Kasumi-1 (cell line): ENCODE measurements at places on chromosomes 3 and 15.
A peak's percentile ranks its signal among the peaks of the same experiment; 100 is the strongest.

DNA sequence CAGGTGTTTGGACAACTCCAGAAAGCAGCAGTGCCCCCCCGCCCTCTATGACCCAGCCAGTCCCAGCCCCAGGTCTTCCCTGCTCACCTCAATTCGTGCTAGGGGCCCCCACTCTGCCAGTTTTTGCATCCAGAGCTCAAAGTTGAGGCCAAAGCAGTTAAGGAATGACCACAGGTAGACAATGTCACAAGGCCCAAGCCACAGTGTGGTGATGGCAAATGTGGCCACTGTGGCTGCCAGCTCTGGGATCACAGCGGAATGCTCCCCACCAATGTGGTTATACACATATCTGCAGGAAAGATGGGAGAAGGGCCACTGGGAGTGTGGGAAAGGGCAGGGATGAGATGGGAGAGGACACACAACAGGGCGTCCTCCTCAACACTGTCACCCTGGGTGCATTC is 8.2 kb downstream of the KLHL40 start:
- no peak for DNase-seq

DNA sequence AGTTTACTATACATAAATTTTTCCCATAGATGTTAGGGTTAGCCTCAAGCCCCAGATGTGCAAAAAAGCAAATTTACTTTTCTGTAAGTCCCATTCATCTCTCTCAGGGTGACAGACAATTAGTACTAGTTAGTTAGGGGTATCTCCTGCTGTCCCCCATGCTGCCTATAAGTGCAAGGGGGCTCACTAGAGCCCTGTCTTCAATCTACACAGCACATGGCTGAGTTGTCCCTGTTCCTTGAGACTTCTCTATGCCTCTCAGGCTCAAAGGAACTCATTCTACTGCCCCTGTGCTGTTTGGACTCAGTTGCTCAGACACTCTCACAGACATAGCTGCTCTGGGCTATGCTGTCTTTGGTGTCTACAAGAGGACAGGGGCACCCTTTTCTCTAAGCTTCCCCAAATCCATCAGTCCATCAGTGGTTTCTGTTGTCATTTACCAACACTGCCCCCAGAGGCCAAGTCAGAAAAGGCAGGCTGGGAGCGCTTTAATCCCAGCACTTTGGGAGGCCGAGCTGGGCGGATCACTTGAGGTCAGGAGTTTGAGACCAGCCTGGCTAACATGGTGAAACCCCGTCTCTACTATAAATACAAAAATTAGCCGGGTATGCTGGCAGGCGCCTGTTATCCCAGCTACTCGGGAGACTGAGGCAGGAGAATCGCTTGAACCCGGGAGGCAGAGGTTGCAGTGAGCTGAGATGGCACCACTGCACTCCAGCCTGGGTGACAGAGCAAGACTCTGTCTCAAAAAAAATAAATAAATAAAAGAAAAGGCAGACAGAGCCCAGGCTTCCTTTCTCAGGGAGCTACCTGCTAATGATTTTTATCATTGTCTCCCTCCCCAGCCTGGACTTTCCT is 31.4 kb upstream of the PRTG start:
- DNase-seq = peak; percentile 50

DNA sequence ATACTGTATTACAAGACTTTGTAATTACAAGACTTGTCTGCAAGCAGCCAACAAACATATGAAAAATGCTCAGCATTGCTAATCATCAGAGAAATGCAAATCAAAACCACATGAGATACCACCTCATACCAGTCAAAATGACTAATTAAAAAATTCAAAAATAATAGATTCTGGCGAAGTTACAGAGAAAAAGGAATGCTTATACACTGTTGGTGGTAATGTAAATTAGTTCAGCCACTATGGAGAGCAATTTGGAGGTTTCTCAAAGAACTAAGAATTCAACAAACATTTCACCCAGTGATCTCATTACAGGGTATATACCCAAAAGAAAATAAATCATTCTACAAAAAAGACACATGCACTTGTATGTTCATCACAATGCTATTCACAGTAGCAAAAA is 617.5 kb upstream of the CCDC54 start:
- no peak for DNase-seq

GRCh38 chr3:43391621-43392020 is 105.3 kb downstream of the SNRK start:
- DNase-seq = no peak

- no peak for DNase-seq
These were observed 69.2 kb downstream of the ATP8B4 start for GRCh38 chr15:50049871-50050270.

DNA sequence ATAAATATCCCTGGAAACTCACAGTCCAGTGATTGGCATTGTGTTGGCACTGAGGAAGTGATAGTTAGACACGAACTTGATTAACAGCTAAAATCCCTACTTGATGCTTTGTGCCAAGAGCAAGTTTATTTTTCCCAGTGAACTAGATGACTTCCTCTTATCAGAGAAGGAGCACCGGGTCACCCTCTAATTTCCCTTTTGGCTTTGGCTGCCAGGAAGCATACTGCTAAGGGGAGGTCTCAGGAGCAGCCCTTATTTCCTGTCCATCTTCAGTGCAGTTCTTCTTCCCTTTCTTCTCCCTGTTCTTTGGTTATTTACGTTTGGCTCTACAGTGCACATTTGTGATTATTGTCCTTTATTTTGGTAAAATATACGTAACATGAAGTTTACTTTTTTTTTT is 13.0 kb downstream of the FBLN2 start:
- DNase-seq = peak; percentile 16

GRCh38 chr3:111851511-111851954 is 7.5 kb upstream of the PHLDB2 start:
- DNase-seq = peak; percentile 57

DNA sequence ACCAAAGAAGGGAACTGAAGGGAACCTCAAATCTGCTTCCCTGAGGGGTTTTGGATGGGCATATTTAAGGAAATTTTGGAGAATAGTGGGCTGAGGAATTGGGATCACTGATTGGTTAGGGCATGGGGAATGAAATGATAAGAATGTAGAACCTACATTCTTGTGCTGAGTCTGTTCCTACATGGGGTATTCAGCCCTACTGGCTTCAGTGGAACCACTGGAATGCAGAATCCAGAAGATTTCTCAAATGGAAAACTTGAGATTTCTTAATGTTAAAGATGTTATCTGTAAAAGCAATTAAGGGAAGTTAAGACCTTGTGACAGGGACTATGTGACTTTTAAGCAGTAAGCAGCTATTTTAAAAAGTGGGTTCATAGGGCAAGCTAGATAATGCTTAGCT is 1062.4 kb downstream of the AGBL1 start:
- DNase-seq = no peak

DNA sequence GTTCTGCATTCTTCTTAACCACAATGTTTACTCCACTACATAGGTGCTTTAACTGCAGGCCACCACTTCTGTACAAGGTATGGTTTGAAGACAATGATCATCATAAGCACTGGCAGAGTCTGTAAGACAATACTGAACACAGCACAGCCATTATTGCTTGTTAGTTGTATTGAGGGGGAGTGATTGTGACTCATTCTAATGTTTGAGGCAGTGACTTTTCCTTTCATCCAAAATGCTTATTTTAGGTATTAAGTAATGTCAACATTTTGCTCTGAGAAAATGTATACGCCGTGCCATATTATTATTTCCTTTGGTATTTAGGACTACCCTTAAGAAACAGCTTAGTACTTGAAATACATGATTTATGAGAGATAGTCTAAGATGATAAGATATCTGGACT is 618.2 kb upstream of the ZNF717 start:
- no peak for DNase-seq

GRCh38 chr15:99073008-99073717 is 31.7 kb upstream of the SYNM start:
- DNase-seq = no peak

GRCh38 chr3:50583897-50584296 is 14.6 kb downstream of the HEMK1 start:
- DNase-seq = no peak

DNA sequence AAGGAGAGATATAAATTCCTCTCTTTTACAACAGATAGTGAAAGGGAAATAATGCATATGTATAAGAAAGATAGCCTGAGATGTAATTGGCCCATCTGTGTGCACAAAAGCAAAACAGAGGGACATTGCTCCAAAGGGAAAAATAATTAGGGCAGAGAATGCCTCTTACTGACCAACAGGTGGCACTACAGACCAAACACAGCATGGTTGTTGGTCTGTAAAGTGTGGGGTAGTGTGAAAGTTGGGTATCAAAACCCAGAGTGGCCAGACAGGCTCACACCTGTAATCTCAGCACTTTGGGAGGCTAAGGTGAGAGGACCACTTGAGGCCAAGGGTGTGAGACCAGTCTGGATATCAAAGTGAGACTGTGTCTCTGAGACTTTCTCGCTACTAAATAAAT is 4.5 kb upstream of the TLNRD1 start:
- peak; percentile 53 for DNase-seq

- DNase-seq = no peak
These were observed 26.7 kb upstream of the LRTM1 start for GRCh38 chr3:54954521-54954920.

DNA sequence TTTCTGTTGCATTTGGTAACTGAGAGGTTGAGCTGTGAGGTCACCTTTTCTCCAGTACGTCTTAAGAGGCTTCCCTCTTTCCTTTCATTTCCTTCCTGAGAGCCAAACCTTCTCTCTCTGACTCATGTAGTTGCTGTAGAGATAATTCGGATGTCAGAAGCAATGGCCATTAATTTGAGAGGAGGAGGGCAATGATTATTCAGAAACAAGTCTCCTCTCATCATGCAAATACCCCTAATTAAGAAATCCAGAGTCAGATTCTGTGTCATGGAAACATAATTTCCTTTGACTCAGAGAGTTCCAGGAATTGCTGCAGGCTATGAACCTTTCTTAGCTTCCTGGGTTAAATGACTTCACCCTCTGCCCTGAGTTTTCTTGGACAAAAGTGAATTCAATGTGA is 59.0 kb upstream of the GSK3B start:
- no peak for DNase-seq

DNA sequence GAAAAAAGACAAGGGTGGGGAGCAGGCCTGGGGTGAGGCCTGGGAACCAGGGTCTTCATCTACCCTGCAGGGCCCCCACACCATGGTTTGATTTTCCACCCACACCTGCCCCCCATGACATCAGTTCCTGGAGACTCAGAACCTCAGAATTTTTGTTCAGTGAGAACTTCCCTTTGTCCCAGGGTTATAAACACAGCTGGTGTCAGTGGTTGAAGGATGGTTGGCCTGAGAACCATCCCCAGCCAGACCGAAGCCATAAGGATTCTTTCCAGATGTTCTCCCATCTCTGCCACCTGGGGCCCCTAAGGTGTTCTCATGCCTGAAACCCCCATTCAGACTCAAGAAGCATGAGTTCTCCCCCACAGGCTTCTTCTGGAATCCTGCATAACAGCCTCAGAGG is 16.6 kb downstream of the CCDC33 start:
- no peak for DNase-seq

DNA sequence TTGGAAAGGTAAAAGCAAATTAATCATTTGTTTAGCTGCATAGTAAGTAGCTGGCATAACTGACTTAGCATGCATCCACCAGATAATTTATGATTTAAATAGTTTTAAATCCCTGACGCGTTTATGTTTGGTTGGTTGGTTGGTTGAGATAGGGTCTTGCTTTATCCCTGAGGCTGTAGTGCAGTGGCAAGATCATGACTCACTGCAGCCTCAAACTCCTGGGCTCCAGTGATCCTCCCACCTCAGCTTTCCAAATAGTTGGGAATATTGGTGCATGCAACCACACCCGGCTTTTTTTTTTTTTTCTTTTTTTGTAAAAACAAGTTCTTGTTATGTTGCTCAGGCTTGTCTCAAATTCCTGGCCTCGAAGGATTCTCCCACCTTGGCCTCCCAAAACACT is 263.4 kb downstream of the MCTP2 start:
- no peak for DNase-seq

- DNase-seq = no peak
These were observed 22.5 kb downstream of the RHOA start for GRCh38 chr3:49389297-49389696.

GRCh38 chr3:43884581-43884980 is 193.8 kb downstream of the ABHD5 start:
- DNase-seq = no peak

DNA sequence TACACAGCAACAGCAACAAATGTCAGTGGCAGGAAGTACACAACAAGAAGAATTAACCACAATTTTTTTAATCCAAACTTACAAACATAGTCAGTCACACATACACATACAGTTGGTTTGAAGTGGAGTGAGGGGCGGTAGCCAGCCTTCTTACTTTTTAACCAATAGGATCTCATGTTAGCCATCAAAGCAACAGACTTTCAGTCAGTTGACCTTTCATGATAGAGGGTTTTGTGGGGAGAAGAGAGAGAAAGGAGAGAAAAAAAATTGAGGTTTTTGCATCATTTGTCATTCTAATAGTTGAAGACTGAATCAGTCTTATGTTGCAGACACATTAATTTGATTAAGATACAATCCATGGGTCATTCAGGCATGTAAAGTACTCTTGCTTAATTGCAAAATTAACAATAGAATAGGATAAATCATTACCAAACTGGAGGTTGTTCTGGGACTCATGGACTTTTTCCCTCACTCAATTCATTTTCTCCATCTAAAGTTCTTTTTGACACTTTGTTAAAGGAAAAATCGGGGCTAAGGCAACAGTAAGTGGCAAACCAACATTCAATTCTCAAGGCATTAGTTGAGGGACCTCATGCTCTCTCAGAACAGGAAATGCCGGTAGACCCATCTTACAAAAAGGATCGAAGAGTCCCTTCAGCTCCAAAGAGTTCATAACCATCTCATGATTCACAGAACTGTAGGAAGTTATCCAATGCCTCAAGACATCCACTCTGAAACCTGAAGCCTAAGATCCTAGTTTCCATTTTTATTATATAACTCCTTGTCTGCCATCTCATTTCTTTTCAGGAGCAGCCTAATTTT is 159.5 kb upstream of the LPP start:
- DNase-seq = no peak

GRCh38 chr15:65062726-65063125 is 5.1 kb downstream of the RASL12 start:
- DNase-seq = no peak

GRCh38 chr3:87461443-87461842 is 185.1 kb upstream of the POU1F1 start:
- DNase-seq = no peak

DNA sequence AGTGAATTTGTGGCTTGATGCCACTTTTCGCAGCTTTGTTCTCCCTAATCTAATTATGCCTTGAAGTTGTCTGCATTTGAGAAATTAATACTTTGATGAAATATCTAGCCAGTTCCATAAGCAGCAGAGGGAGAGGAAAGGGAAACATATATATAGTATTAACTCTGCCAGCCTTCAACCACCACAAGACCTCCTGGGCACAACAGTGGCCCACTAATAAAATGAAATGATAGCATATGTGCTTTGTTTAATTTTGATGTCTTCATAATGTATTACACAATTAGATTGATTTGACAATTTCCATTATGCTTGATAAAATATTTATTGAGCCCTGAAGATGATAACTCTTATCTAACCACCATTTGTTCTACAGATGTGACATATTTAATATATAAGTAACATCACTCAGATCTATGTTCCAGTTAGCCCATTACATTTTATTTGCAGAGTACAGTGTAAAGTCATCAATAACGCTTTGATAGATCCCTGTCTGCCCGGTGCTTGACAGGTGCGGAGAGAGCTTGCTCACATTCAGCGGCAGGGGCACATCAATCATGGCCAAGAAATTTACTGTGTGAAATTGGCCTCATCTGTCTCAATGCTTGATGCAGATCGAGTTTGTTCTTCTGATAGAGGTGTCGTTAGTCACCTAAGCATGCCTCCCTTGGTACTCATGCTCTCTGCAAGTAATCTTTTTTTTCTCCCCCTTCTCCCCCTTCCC is 187.4 kb downstream of the MECOM start:
- no peak for DNase-seq
